Hematopoietic multipotent progenitor cell treated with erythropoietin and hydrocortisone succinate and interleukin-3 and kit ligand, for 6 days (in vitro differentiated cells): ENCODE measurements at places on chromosomes 1 and 21.

GRCh38 chr21:33586927-33587326 lies 1.6 kb downstream of the DONSON start:
- peak; percentile 21 for DNase-seq

DNA sequence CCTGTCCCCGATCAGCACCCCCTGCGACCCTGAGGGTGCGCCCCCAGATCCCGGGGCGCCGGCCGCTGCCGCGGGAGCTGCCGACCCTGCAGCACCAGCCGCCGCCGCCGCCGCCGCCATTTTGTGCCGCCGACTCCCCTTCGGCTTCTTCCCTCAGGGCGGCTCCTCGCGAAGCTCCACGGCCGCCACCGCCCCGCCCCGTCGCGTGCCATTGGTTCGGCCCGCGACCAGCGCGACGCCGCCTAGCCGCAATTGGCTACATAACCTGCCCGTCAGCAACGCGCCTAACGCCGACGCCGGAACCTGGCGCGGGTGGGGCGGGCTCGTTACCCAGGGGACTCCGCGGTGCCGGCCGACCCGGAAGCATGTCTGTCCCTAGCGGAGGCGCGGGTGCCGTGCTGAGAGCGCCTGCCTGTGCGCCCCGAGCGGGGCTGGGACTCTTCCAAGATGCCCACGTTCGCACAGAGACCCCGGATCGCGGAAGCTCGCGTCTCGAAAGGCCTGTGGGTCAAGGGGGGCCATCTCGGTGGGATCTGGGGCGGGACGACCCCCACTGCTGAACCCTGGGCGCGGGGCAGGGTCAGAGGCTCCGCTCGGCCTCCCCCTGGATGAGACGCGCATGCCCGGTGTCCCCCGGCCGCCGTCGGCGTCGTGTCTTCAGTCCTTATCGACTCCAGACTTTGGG lies at the start of gene CCNL2:
CCNL2 (minus strand) TSS at position 149 of the 685 bp plus-strand sequence; CDS start at position 120, 29 bp downstream.
- DNase-seq = peak; percentile 98

GRCh38 chr21:45262616-45263015 lies 25.1 kb downstream of the POFUT2 start:
- no peak for DNase-seq

GRCh38 chr21:18960306-18960705 lies 556.7 kb upstream of the TMPRSS15 start:
- DNase-seq = no peak

- no peak for DNase-seq
Observed at GRCh38 chr21:44461464-44462001, 6.2 kb downstream of the LRRC3 start.

DNA sequence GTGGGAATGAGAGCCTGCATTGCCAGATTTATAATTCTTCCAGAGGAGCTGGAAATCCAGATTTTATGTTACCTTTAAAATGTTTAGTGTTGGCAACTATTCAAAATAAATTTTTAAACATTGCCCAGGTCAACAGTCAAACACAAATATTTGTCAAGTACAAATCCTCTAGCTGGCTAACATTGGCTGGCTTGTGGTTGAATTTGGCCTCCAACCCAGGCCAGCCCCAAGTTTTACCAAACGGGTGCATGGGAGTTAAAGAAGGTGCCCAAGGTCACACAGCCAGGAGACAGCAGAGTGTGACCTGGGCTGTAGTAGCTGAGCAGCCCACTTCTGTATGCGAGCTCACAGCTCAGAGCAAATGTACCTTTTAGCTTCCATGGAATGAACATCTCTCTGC lies 240.6 kb downstream of the DSCAM start:
- DNase-seq = no peak

DNA sequence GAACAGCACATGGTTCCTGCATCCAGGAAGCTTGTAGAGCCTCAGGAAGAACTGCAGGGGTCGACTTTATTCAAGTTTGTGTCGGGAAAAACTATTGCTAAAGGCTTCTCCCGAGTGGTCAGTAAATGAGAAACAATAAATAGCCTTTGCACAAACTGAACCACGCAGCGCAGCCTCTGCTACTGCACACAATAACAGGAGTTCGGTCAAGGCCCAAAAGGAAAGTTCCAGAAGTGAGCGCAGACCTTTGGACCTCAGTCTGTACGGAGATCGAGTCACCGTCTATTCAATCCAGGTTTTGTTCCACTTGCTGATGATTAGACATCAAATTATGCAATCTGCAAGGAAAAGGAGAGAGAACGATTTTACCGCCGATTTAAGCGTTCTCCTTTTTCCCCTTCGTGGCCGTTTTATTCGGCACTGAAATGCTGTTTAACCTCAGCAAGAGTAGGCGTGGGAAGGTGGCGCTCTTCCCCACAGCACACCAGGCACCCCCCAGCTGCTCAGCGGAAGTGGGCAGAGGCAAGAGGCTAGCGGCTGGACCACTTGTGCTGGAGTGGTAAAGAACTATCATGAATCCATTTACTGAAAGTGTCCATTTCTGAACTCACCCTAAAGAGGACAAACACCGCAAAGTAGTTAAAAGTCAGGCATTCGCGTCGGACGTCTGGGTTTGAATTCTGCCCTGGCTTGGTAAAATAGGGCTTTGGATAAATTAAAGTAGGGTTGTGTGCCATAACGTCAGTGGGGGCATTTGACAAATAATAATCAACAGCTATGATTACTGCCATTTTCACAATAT lies 6.1 kb upstream of the LHX8 start:
- DNase-seq = no peak

GRCh38 chr1:223425550-223425949 lies 32.3 kb downstream of the CCDC185 start:
- DNase-seq = no peak

DNA sequence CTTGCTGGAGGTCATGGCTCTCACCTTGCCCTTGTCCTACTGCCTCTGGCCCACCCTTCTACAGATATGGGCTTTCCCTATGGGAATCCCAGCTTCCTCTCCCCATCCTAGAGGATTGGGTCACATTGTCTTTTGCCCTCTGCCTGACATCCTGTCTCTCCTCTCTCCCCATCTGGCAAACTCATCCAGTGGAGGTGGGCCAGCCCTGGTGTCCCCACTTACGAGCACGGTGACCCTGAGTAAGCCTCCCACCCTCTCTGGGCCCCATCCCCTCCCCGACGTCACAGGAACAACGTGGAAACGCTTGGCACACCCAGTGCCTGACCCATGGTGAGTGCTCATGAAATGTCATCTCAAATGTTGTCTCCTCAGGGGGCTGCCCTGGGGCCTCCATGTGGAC lies 56.1 kb upstream of the ID3 start:
- no peak for DNase-seq

DNA sequence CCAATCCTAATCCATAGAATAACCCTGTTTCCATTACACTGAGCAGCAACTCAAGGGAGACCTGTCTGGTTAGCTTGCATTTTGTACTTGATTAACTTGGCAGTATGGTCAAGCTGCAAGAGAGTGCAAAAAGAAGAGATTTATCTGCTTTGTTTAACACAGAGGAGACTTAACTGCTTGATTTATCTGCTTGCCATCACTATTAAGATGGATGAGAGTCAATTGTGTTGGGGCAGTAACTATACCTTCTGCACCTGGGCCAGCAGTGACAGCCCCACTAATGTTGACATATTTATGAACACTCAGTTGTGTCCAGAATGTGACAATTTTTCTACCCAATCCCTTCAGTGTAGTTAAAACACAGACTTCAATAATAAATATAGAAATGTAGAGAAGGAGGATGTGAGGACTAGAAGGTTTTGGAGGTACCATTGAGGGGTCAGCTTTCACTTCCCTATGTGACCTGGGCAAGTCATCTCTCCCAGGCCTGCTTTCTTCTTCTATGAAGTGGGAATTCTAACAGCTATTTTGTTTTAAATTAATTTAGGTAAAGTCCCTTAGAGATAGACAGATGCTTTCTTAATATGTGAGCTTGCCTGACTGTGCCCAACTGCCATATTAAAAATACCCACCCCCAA lies 159.1 kb upstream of the KCNK2 start:
- DNase-seq = no peak
